ENCODE measurements at places on chromosomes 4 and X. TPM values are rescaled to one million over a fixed set of nuclear protein-coding genes. Genes with fewer than 3 reads are reported as not detected.

The PRDM8 gene
- 3.8 TPM for total RNA-seq

The SPP1 gene
- total RNA-seq, result not detected

The PNMA6A gene
- total RNA-seq, result 0.16 TPM

The PDGFC gene
- total RNA-seq, result not detected

The CWH43 gene
- not detected for total RNA-seq

The CLDN22 gene
- not detected for total RNA-seq

The MAGEA3 gene
- total RNA-seq, result not detected

The ADGRL3 gene
- not detected for total RNA-seq

DNA sequence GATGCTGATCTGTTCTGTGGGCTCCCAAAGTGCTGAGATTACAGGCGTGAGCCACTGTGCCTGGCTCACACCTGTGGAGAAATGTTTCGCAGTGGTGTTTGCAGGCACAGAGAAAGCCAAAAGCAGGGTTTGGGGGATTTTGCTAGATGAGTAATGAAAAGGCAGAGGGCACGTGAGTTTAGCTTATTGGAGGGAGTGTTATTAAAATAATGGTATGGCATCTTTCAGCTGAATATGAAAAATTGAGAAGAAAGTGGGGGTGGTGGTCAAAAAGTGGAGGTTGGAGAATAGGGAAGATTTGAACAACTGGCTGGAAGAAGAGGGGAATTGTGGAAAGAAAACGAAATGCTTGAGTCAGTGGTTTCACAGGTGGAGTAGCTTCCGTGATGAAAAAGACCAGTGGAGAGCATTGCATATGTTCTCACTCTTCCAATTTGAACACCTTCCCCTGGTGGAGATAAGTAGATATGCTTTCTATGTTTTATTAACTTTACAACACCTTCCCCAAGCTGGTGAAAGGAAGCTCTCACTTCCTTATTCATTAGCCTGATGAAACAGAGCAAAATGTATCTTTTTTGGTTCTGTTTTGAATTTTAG, 1.1 kb upstream of the CHST7 start:
- DNase-seq, result no peak

GRCh38 chrX:118963159-118963558, 11.3 kb upstream of the LONRF3 start:
- no peak for DNase-seq

- no peak for DNase-seq
Measured at GRCh38 chrX:11886745-11887144, 128.7 kb downstream of the MSL3 start.

GRCh38 chrX:65926095-65927019, 113.5 kb downstream of the VSIG4 start:
- DNase-seq, result no peak

- no peak for DNase-seq
Measured at GRCh38 chr4:182699795-182700194, 217.4 kb downstream of the DCTD start.

DNA sequence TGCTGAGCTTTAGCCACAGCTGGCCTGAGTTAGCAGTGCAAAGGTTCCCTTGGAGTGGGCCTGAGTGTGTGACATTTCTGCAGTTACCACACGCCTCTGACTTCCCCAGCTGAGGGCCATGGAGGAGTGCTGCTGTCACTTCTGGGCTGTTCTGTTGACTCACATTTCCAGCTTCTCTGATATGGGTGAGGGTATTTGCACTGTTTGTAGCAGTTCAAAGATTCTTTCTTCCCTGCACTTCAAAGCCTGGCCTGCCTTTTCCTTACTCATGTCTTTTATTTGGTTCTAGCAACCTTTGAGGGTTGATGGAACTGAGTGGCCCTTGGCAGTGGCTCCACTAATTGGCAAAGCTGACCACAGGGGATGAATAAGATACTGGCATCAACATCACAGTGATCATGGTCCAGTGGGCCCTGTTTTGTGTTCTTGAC, 26.4 kb upstream of the SCML1 start:
- DNase-seq, result no peak

DNA sequence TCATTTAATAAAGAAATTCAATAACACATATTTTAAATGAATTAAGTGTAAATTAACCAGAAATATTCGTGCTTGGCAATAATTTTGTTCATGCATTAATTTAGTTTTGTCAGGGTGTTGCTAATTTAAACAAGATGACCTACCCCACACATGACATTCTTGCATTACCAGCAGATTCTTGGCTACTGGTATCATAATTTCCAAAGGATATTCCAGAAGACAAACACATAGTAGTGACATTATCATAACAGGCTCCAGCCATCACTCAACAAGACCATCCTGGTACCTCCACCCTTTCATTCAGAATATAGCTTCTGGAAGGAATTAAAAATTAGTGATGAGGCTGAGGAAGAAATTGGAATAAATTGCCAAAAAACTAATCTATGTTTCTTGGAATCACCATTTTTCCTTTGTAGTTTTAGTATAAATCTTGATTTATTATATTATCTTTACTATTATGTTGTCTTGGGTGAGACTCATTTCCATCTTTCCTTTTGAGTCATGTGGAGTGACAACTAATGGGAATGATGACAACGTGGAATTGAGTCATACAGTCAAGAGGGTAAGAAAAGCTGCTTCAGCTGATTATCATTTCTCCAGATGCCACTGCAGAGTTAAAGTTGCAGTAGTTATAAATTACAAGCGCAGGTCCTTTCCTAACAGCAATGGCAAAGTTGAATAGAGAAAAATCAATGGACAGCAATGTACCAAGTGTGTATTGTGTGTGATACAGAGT, 30.9 kb upstream of the HHIP start:
- DNase-seq, result no peak

DNA sequence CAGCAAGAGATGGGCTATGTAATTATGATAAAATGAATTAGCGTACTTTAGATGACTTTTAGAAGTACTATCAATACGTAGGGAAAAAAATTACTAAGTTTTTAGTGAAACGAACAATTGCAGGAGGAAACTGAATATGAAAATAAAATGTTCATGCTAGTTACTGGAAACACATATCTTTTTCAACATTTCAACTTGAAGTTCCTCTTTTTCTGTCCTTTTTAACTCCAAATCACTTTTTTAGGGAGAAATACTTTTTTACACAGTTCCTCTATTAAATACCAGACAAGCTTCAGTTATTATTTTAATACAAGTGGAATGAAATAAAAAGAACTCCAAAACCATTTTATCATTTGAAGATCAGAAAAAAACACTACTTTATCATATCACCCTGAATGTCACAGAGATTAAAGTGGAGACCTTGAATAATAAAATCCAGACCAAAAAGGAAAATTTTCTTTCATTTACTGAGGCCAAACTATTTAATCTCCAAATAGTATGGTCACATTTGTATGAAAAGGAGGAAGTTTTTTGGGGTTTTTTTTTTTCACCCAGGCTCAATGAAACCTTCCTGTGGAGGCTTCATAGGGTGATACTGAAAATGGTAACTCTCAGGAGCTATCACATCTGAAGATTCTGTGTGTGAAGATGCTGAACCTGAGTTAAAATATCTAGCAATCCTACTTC, 306.2 kb downstream of the INPP4B start:
- no peak for DNase-seq

GRCh38 chrX:10549280-10549679, 71.1 kb downstream of the MID1 start:
- no peak for DNase-seq

DNA sequence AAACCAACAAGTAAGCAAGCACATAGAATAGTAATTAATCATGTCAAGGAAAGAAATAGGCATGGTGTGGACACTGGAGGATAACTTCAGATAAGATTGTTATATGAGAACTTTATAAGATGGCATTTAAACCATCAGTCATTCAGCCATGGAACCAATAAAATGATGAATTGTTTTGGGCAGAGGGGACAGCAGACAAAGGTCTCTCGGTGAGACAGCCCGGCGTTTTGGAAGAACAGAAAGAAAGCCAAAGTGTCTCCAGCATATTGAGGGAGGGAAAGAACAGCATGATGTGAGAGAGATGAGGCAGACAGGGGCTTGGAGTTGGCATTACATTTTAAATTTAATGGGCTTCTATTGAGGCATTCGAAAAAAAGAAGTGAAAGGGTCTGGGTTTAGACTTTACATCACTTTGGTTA, 883 bp upstream of the PPM1K start:
- no peak for DNase-seq

DNA sequence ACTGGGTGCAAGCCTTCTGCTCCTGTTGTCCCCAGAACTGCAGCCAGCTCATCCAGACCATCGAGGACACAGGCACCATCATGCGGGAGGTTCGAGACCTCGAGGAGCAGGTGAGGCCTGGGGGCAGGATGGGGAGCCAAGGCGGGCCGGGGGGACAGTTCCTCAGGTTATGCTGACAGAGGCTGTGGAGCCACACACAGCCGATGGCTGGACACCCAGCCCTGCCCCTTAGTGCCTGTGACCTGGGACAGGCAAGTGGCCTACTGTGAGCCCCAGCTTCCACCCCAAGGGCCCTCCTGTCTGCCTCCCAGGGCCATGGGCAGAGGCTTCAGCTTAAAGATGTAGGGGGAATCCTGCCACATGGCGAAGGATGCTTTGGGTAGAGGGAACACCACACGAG, 14.3 kb downstream of the CCDC22 start:
- no peak for DNase-seq

- DNase-seq, result no peak
Measured at GRCh38 chrX:41180194-41180908, 95.1 kb downstream of the USP9X start.

- DNase-seq, result no peak
Measured at GRCh38 chrX:108417257-108417656, 21.0 kb downstream of the COL4A6 start.

DNA sequence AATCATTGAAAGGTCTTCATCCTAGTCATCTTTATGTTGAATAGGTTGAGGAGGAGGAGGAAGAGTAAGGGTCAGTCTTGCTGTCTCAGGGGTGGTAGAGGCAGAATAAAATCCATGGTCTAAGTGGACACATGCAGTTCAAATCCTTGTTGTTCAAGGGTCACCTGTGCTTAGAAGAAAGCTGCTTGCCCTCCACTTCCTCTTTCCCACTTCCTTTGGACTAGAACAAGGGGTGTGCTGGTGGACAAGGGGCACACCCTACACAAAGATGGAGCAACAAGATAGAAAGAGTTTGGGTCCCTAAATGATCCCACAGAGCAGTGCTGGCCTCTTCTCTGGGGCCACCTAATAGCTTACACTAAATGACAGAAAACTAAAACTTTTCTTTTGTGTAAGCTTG, 47.9 kb downstream of the HSD17B13 start:
- DNase-seq, result no peak

DNA sequence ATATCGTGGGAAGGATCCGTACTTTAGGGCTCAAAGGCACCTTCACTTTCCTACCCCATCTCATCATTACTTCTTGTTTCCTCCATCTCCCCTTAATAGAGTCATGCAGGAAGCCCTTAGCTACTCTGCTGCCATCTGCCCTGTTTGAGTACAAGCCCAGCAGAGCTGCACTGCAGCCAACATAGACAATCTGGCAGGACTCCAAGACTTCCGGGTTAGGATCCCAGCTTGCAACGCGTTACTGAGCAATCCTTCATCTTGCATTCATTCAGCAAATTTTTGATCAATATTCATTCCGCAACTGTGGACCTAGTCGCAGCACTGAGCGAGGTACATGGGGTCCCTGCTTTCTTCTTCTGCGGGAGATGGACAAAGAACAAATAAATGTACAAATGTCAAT, 344.9 kb downstream of the BCOR start:
- DNase-seq, result no peak

GRCh38 chr4:174080361-174080760, 203.1 kb downstream of the FBXO8 start:
- DNase-seq, result no peak

GRCh38 chr4:53557669-53558064, 33.6 kb downstream of the LNX1 start:
- no peak for DNase-seq
